T follicular helper cell (primary cell): ENCODE measurements at places on chromosomes 16 and 17.

DNA sequence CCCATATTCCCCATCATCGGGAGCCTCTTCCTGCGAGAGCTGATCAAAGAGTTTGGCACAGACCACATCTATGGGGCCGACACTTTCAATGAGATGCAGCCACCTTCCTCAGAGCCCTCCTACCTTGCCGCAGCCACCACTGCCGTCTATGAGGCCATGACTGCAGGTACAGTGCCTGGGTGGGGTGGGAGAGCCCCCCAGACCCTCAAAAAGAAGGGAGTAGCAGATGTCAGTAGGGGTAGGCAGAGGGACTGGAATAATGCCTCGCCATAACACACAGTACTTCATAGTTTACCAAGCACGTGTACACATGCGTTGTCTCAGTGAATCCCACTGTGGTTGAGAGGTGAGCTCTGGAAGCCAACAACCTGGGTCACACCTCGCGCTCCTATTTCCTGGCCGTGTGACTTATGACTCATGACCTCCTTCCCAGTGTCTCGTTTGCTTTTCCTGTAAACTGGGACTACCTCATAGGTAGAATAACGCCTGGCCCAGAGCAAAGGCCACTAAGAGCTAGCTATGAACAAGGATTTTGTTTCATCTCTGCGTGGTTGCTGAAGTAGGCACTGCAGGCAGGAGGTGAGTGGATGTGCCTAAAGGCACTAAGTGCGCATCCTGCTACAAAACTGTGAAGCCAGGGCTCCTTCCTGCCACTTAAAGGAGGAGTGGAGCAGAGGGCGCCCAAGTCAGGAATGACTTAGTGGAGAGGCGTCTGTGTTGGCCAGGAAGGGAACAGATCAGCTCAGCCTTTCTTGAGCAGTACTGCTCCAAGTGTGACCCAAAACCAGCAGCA, 5.2 kb downstream of the NAGLU start:
- no peak for DNase-seq

DNA sequence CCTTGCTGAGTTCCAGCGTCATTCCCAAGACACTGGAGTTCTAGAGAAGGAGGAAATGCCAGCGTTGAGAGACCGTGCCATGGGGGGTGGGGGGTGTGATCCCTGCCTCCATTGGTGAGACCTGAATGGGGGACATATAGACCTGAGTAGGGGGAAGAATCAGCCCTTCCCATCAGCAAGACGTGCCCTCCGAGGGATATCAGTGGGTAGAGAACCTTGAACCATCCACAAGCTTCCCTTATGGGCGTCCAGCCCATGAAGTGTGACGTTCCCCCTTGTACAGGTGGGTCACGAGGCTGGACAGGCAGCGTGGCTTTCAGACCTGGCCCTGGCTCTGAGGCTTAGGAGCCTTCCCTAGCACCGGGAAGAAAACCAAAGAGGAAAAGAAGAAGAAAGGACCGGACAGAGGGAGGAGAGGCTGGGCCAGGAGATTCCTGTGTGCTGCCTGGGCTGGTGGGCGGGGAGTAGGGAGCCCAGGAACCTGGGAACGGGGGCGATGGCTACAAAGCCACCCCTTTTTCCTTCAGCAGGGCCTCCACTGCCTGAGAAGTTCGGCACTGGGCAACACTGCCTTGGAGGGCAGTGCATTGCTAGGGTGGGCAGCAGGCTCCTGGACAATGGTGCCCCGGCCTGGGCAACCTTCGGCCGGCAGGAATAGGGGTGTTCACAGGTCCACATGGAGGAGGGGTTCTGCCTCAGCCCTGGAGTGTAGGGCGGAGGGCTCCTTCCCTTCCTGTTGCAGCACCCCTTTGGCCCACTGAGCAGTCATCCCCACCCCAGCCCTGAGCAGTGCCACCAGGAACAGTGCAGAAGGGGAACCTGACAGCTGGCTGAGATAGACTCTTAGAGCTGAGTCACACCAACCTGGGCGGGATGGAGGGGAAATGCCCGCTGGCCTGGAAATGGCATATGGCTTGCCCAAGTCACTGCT, 7.2 kb downstream of the RAB11FIP4 start:
- DNase-seq = no peak

DNA sequence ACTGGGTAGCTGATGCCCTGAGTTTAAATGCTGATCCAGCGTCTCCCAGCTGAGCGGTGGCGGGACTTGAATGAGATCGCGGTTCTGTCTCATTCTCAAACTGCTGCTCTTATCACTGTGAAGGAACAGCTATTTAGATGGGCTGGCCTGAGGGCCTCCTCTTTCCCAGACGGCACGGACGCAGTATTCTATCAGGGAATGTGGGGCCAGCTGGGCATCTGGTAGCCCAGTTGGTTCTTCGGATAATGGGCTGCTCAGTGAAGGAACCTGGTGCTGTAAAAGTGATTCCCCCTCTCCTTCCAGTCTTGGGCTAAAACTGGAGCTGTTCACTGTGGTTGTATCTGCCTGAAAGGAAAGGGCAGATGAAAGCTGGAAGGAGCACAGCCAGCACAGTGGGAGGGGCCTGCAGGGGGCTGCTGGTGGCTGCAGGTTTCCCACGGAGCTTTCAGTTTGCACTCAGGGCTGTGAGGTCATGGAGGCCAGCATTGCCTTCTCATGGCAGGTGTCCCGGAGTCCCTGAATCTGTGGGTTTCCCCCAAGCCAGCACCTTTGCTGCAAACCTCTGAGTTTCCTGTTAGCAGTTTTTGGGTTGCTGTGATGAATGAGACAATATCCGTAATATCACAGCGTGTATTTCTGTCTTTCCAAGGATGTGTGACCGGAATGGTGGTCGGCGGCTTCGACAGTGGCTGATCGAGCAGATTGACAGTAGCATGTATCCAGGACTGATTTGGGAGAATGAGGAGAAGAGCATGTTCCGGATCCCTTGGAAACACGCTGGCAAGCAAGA, 3.6 kb downstream of the IRF8 start:
- peak; percentile 5 for DNase-seq

DNA sequence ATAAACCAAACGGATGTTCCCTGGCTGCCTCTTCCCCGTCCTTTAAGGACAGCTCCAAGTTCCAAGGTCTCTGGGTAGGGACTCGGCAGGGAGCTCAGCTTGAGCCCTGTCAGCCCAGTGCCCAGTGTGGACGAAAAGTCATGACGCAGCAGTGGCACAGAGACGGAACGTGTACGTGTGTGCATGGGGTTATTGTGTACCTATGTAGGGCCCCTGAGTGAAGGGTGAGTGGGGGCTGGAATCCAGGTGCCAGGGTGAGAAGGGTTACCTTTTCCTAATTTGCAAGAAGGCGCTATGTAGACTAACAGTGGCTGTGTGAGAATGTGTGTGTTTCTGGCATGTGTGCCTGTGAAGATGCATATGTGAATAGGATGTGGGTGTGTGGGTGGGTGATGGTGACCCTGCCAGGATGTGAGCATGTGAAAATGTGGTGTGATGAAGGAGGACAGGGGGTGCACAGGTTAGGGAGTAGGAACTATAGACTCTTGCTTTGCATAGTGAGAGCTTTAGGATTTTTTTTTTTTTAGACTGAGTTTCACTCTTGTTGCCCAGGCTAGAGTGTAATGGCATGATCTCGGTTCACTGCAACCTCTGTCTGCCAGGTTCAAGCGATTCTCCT, 6.0 kb downstream of the SCN4A start:
- no peak for DNase-seq

DNA sequence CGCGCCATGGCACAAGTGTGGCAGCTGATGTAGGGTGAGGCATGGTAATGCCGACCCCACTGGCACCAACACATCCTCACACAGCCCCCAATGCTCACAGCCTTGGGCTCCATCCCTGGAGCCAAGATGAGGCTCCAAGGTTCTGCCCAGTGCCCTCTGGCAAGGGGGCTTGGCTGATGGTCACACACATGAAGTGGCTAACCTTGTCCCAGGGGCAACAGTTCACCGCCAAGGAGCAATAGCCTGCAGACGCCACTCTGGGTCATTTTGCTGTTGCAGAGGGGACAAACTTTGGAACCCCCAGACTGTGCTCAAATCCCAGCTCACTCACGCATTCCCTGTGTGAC, 26.8 kb downstream of the TNFRSF13B start:
- DNase-seq = no peak

DNA sequence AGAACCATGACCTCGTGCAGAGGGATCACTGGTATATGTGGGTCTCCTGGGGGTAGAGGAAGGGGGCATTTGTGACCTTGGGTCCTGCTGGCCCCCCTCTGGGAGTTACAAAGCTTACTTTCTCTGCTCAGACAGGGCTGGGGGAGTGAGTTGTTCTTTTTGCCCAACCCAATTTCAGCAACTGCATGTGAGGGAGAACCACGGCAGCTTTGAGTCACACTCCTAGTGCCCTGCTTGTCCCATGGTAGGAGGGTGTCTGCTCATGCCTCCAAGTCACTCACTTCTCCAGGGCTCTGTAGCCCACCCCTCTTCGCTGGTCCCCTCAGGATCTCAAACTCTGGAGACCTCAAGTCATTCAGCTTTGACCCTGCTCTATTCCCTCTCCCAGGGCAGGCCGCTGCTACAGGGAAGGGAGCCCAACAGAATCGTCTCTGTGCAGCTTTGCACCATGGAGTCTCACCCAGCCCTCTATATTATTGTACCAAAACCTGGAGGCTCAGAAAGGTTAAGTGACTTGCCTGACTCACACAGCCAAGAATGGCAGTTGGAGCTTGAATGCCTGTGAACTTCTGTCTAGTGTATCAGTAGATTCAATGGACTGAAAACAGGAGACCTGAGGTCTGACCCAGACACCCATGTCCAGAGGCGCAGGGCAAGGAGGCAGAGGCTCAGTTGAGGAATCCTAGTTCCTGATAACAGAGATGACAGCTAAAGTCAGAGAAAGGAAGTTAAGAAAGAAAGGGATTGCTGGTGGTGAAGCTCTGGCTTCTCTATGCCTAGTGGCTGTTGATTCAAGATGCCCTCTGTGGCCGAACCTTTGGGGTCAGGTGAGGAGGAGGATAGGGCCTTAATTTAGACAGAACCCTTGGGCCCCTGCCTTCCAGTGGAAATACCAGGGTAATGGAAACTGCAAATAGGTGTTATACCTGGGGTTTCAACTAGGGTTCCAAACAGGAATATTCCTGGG, 14.6 kb upstream of the ETV4 start:
- DNase-seq = no peak

GRCh38 chr16:57024894-57025680, 35.7 kb downstream of the NLRC5 start:
- DNase-seq = no peak

- no peak for DNase-seq
Measured at GRCh38 chr17:65918916-65919315, 273.0 kb downstream of the CEP112 start.

DNA sequence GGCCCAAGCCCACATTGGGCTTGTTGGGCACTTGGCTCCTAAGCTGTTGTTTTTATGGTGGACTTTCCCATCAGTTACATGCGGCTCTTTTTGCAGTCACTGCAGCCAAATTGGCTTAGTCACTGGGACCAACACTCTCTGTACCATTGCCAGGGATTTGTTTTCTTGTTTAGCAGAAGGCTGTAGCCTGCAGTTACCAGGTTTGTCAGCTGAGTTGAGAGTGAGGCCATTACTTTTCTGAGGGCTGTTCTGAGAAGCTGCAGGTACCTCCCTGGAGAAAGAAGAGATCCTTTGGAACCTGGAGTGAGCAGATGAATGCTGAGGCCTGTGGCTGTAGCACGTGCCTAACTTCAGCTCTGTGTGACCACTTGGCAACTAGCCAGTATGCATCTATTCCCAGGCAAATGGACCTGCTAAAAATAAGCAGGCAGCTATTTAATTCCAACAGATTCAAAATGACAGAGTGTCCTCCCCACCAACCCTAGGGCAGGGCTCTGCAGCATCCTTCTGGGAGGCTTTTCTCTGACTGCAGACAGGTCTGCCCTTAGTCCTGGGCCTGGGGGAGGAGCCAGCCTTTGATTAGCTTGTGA, 12.9 kb downstream of the AKAP1 start:
- DNase-seq = no peak

DNA sequence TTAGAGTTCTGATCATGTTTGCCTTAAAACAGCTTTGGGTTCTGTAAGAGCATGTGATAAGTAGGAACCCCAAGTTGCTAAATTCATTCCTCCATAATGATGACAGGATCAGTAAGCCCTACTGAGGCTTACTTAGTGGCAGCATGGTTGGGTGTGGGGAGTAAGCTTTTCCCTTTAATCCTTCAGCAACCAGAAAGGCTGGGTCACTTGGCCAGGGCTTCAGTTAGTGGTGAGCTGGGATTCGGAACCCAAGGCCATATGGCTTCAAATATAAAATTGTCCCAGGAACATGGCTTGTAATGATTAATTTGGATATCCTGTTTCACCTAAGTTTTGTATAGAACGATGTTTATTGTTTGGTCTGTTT, 850 bp downstream of the GINS3 start:
- DNase-seq = no peak

DNA sequence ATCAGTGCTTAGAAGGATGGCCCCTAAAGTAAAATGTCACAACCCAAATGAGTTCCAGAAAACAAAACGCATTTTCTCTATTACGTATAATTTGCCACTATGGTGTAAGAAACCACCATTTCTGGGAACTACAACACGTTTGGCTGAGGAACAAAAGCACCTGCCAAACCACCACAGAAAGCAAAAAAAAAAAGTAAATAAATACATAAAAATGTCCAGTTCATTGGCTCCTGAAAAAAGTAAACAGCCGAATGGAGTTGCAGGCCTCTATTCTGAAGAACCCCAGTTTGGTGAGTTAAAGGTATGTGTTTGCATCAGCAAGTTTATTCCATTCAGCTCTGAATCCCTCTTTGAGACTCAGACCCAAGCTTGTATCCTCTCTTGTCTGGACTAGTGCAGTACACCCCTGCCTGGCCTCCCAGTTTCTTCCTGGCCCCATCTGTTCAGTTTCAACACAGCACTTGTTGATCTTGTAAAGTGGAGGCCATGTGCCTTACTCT, 36.9 kb downstream of the ERN1 start:
- no peak for DNase-seq

DNA sequence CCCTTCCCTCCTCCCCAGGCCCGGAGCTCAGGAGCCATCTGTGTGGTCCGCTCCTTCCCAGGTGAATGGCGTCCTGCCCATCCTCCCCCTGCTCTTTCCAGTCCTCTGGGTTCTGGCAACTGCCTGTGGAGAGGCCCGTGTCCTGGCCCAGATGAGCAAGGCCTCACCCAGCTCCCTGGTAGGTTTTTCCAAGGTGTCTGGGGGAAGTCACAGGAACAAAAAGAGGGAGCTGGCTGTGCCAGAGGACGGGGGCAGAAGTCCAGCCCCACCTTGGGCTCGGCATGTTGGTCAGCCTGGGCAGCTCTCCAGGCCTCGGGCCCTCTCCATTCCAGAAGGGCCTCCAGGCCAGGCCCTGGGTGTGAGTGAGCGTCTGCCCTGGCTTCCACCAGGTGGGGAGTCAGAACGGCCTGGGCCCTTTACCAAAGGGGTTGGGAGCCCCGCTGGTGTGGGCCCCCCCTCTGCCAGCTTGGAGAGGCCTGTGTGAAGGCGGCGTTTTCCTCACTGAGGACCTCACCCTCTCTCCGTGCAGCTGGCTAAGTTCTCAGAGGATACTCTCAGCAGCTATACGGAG, 25.1 kb downstream of the CASKIN2 start:
- DNase-seq = no peak

- no peak for DNase-seq
Measured at GRCh38 chr17:68850749-68851510, 104.3 kb downstream of the ABCA8 start.

DNA sequence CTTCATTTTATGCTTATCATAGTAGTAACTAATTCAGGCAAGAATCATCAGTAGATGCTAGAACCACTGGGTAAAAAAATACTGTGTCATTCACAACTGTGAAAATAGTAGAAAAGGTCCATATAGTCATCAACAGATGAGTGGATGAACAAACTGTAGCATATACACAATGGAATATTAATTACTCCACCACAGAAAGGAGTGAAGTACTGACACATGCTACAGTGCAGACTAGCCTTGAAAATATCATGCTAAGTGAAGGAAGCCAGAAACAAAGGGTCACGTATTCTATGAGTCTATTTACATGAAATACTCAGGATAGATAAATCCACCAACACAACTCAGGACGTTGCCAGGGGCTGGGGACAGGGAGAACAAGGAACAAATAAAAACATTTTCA, 13.3 kb downstream of the USP22 start:
- DNase-seq = no peak
